ENCODE measurements at places on chromosomes 3 and 15.

- no peak for DNase-seq
Observed at GRCh38 chr3:171558188-171558696, 98.0 kb upstream of the TNIK start.

DNA sequence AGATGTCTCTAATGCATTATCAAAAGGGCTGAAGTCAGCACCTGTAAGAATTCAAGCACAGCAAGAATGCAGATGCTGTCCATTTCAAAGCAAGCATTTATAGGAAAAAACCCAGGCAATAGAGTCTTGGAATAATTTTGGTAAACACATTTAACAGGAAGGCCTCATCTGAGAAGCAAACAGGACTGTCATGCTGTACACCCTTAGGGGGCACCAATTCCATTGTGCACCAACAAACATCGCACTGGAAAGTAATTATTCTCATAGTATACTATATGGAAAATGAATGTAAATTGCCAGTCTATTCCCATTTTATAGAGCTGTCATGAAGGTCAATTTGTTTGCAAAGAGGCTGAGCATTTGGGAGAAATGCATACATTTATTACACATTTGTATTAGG lies 247.3 kb upstream of the SUCLG2 start:
- no peak for DNase-seq

GRCh38 chr15:78951841-78952238 lies 7.0 kb upstream of the CTSH start:
- no peak for DNase-seq

GRCh38 chr15:66298803-66299251 lies 5.5 kb downstream of the DIS3L start:
- DNase-seq: no peak

DNA sequence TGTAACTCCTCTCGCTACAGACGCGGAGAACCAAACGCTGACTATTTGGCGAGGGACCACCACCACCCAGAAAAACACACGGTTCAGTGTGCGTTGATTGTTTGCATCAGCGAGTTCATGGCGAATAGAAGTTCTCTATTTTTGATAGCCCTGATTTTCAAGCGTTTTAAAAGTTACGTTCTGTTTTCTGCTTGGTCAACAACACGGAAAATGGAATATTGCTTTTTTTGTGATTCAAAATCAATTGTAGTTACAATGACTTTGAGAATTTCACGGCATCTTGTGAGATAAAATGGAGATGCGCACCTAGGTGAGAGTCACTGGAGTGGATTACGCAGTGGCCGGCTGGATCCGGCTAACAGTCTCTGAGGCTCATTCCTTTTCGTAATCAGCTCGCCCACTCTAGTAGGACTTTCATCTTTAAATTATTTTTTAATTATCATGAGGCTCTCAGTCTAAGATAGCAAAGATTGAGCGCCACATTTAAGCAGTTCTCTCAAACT lies 54.8 kb downstream of the CCDC54 start:
- DNase-seq: no peak

- no peak for DNase-seq
Observed at GRCh38 chr3:119891944-119892721, 110.2 kb downstream of the NR1I2 start.

DNA sequence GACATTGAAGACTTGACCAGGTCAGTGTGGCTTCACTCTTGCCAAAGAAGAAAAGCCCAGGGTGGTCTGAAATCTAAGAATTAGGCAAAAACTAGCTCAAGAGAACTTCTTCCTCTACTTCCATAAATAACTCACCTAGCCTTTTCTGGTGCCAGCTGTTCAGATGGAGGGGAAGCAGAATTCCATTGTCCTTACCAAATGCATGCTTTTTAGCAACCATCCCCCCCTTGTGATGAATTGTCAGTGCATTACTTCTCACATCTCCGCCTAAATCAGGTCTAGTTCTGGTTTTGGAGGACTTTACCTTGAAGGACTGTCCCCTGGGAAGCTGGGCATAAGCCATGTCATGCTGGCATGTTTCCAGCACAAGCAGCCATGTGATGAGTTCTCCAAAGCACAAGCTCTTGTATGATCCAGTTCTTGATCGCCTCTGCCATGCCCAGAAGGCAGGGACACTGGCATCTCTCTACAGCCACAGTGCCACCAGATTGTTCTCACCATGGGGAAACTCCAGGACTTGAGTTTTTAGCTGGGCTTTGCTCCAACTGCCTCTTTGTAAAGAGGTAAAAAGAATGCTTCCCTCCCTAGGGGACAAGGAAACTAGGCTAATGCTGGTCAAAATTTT lies 96.4 kb upstream of the IL12A start:
- no peak for DNase-seq

GRCh38 chr3:152538518-152538917 lies 269.8 kb downstream of the MBNL1 start:
- DNase-seq: no peak

DNA sequence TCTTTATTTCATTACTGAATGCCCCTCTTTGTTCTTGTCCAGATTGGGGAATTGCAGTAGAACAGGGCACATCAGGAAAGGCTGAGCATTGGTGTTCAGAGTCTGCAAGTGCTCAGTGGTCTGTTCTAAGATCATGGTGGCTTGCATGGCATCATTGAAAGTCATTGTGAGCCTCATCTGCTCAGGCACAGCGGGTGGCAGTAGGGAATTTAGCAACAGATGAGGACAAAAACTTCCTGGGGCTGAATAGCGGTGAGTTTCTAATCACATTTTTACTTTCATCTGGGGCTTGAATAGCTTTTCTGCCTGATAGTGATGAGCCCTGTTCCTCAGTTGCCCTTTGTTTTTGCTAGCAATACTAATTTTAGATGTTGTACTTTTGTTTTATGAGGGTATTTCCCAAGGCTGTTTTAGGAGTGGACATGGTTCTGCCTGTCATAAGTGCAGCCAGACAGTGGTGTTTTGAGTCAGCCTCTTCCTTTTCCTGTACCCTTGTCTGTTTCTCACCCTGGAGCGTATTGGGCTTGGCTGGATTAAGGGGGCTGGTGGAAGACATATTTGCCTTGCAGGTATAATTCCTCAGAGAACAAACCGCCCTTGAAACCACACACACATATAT lies 127.2 kb upstream of the IL12A start:
- DNase-seq: no peak

GRCh38 chr3:150117076-150117475 lies 146.4 kb upstream of the PFN2 start:
- DNase-seq: no peak

GRCh38 chr3:182414586-182414985 lies 378.7 kb upstream of the ATP11B start:
- no peak for DNase-seq

- DNase-seq: no peak
Observed at GRCh38 chr3:183591881-183592521, 36.5 kb upstream of the KLHL6 start.

DNA sequence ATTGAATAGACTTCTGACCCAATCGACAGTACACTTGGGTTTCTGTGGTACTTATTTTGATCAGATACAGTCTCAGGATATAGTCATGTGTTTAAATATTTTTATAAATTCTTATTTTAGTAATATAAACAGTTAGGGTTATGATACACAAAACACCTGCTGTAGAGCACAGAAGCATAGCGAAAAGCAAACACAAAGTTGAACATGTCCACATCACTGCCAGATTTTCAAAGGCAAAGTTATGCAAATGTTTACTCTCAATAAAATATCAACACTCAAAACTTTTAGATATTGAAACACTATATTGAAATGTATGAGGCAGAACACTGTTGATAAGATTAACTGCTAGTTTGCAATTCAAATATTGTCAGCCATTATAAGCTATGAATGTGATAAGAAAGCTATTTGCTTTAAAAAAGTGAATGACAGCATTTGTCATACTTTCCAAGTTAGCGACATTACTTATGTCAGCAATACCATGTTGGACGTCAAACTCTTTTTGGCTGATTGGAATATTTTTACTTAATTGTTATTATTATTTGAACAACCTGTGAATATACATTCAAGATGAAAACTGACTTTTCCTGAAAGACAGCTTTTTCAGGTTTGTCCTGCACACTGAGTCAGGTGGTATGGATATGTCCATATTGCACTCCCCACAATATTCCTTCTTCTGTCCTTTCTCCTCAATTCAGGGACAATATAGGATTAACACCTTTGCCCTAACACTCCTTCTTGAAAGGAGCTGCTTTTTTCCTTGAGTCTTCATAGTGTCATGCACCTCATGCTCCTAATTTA lies 367.1 kb downstream of the EPHA3 start:
- DNase-seq: no peak

- DNase-seq: no peak
Observed at GRCh38 chr15:59819092-59819491, 130.0 kb upstream of the BNIP2 start.

DNA sequence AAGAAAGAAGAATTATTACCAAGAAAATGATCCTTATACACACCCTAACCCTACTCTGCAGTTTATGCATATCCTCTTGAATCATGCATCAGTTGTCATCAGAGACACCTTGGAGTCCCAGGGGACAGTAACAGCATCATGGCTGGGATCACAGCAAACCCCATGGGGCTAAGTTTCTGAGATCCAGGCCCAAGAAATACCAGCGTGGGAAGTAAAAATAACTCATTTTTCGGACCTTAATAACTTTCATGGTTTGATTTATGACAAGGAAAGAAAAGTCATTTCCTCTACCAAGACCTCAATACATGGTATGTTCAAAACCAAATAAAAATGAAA lies 38.8 kb upstream of the B3GNT5 start:
- no peak for DNase-seq

DNA sequence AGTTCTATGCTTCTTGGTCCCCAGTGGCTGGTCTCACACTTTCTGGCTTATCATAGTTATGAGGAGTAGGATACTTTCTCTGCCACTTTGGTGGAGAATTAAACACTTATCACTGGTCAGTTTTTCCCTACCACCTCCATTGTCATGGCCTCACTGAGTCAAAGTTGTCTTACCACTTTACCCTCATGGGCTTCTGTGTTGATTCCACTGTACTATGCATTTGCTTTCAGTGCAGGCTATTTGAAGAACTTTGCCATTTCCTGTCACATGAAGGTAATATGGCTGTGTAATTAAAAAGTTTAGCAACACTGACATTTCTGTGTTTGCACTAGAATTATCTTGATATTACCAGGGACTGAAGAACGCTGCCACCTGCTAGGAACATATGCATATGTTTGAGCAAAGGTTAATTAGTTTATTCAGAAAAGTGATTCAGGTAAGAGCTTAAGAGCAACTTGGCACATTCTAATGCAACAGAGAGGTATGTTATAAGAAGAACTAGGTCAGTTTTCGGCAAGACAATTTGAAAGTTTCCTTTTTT lies 377.3 kb downstream of the PDCD6IP start:
- DNase-seq: no peak

- DNase-seq: no peak
Observed at GRCh38 chr15:57313134-57313483, 63.2 kb upstream of the CGNL1 start.

GRCh38 chr3:55030938-55031337 lies 103.1 kb upstream of the LRTM1 start:
- DNase-seq: no peak

- DNase-seq: no peak
Observed at GRCh38 chr3:141941093-141941492, 64.7 kb downstream of the ATP1B3 start.

- DNase-seq: no peak
Observed at GRCh38 chr3:50608278-50608677, 3.3 kb downstream of the CISH start.

GRCh38 chr3:129323651-129324294 lies 45.1 kb downstream of the HMCES start:
- no peak for DNase-seq

DNA sequence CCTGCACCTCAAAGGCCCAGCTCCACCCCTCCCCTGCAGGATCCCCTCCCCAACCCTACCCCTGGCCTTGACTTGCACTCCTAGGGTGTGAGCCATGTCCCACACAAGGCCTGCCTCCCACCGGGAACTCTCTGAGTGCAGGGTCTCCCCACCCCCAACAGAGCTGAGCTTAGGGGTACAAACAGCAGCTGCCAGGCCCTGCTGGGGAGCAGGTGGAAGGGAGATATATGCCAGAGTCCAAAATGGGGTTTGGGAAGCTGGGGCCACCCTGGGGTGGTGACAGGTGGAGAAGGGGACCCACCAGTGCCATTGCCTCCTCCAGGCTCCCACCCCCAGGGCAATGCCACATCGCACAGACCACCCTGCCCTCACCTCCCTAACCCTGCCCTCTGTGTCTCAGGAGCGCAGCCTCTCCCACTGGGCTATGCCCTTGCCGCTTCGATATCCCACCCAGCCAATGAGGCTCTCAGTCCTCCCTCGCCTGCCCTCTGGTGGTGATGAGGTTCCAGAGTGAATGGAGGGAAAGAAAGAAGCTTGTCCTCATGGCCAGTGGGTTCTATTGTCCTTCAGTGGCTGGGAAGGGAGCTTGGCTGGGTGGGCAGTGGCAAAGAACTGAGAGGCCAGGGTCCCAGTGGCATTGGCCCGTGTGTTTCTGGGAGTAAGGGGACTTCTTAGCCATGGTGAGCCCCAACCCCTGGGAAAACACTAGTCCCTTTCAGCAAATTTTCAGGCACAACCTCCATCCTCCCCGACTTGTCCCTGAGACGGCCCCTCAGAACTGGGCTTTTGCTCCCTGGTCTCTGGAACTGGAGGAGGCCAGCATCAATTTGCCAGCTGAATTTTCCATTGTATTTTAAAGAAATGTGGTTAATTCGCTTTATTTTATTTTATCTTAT lies 46.8 kb downstream of the CYP11A1 start:
- DNase-seq: no peak

- DNase-seq: no peak
Observed at GRCh38 chr3:102887431-102887830, 452.6 kb downstream of the ZPLD1 start.

GRCh38 chr3:111045564-111045963 lies 26.1 kb upstream of the NECTIN3 start:
- no peak for DNase-seq

GRCh38 chr3:34056951-34057390 lies 258.5 kb downstream of the PDCD6IP start:
- DNase-seq: no peak

- no peak for DNase-seq
Observed at GRCh38 chr15:39110746-39111145, 470.1 kb upstream of the THBS1 start.

DNA sequence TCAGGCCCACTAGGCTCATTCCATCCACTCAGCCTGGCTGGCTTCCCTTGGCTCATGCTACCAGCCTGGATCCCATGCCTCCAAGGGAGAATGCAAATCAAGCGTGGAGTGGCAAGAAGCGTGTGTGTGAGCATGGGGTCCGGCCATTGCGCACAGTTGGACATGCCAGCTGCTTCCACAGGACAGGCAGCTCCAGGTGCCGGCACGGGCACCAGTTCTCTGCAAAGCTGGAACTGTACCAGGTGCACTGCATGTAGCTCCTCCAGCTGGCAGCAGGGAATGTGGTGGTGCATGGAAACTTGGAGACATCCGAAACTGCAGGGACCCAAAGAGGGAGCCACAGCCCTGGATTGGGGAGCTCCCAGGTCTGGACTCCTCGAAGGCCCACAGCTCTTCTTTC lies 449.8 kb downstream of the EPHA6 start:
- no peak for DNase-seq

DNA sequence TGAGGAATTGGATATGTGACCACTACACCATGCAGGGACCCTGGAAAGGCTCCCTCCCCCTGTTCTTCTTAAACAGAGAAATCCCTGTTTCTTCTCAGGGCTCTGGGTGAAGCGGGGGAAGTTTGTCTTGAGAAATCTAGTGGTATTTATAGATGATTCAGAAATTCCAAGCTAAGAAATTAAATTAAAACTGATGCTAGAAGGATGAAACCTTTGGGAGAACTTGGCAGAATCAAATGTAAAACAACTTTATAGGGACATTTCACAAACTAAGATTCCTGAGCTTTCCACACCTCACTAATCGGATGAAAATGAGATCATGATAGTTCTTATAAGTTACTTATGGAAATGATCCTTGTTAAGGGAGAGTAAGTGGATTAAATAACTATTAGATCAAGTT lies 54.2 kb downstream of the FBXL2 start:
- no peak for DNase-seq
